Fibroblast of skin of scalp (primary cell): ENCODE measurements at places on chromosomes 1 and 21.

- DNase-seq: peak; percentile 78
Observed at GRCh38 chr21:45974073-45975019, 7.2 kb upstream of the COL6A1 start.

DNA sequence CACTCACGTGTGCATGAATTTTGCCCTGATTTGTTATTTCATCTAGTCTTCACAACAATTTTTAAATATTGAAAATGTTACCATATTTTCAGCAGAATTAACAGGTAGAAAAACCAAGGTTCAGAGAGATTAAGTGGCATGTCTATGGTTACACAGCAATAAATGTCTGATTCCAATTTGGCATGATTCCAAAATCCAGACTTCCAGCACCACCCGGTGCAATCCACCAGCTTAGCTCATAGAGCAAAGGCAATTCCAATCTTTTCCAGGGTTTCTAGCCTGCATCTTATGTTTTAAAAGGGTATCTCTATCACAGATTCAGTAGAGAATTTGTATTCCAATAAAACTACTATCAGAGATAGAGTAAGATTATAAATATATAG, 161.8 kb downstream of the TPR start:
- no peak for DNase-seq

GRCh38 chr21:28776251-28776650, 216.4 kb downstream of the LTN1 start:
- DNase-seq: peak; percentile 85

- no peak for DNase-seq
Observed at GRCh38 chr1:40980068-40980452, 564 bp downstream of the CTPS1 start.

DNA sequence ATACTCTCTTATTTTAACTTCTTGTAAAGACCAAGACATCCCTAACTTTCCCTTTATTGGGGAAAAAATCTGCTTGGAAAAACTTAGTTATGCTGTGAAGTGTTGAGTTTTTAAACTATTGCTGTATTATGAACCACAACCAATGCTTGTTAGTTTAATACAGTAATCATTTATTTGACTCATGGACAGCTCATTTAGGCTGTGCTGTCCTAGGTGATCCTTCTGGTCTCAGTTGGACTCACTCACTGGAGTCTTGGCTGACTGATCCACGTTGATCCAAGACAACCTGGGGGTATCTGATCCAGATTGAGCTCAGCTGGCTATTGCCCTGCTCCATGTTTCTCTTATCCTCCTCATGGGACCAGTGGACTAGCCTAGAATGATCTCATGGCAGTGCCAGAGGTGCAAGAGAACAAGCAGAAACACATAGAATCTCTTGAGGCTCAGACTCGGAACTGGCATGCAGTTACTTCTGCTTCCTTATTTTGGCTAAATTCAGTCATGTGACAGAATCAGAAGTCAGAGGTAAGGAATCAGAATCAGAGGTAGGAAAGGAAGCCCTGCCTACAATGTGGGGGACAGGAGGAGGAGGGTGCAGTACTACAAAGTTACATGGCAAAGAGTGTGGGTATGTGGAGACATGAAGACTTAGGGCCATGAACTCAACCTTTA, 156.5 kb downstream of the FGGY start:
- no peak for DNase-seq

- peak; percentile 22 for DNase-seq
Observed at GRCh38 chr1:183287191-183287675, 101.2 kb downstream of the LAMC2 start.

- DNase-seq: no peak
Observed at GRCh38 chr1:19321071-19321470, 8.9 kb downstream of the SLC66A1 start.

GRCh38 chr1:71557138-71557537, 476.3 kb upstream of the ZRANB2 start:
- no peak for DNase-seq

- peak; percentile 25 for DNase-seq
Observed at GRCh38 chr1:108570128-108570527, 10.2 kb downstream of the EEIG2 start.

DNA sequence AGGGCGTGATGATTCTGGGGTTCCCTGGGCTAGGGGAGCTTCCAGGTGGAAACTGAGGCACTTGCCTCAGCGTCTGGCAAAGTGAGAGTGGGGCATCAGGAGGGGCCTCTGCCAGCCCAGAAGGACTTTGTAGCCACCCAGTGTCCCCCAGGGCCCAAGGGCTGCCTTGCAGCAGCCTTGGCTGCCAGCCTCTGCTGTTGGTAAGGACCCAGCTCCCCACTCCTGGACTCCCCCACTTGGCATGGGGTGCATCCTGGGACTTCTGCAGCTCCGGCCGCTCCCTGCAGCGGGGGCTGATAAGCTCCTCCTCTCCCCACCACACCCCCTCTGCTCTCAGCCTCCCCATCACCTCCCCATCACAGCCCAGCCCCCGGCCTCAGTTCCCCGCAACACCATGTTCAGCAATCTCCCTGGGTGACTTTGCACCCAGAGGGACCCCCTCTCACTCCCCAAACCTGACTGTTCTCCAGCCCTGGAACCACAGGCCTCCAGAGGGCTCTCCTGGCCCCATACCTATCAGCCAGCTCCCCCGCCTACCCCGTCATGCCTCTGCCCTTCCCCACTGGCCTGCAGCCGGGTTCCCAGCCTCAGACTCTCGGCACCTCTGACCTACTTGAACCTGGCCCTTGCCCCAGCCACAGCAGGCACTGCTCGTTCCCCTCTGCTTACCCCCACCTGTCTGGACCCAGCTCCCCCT, 113.0 kb downstream of the CRYAA start:
- DNase-seq: no peak

- no peak for DNase-seq
Observed at GRCh38 chr1:2411801-2412394, 466 bp downstream of the PEX10 start.

DNA sequence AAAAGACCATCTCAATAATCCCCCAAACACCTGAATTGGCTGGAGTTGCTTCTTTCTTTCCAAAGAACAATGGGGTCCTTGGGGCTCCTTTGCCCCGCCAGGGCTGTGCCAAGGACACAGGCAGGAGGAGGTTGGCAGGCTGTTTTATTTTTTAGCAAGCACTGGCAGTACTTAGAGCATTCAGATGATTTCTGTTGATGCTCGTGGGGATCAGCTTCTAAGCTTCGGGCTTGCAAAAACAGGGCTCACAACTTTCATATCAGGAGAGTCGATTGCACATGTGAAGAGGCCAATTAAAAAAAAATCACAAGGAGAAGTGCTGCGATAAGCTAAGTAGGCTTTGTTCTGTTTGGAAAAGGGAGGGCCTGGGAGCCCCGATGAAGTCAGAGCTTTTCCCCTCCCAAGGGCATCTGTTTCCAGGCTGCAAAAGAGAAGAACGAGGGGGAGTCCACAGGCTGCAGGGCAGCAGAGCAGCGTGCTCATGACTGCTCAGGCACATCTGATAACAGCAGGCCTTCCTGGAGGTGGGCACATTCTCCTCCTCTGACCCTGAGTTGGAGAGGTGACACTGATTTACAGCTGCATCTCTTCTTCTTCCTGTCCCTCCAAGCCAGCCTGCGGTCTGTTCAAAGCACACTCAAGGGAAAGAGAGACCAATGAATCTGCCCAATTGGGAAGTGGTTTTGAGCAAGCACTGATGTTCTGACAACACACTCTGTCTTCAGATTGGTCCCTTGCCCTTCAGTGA, 27.3 kb upstream of the BCAR3 start:
- no peak for DNase-seq

DNA sequence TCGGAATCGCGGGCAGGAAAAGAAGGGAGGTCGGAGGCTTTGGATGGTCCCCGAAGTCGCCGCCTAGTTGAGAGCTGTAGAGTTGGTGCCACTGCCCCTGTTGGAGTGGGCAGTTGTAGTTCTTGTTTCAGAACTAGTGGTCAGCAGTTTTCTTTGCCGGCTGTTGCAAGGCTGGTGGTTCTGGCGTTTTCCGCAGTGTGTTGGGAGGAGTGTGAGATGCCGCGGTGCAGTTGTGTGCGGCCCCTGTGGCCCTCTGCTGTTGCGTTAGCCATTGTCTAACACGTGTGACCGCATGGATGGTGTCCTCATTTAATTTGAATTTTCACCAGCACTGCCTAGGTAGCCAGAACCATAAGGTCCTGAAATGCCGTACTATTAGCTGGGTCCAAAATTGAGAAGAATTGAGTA, 1.4 kb downstream of the ARF1 start:
- DNase-seq: no peak

DNA sequence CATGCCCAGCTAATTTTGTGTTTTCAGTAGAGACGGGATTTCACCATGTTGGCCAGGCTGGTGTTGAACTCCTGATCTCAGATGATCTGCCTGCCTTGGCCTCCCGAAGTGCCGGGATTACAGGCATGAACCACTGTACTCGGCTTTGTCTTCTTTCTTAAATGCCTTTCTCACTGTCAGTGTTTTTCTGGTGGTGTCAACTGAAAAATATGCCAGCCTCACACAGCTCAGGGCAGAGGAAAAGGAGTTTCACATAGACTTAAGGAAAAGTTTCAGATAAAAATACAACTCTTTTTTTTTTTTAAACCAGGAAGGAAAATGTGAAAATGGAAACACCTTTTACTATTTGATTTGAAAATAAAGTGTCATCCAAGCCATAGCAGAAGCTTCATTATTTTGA, 4.6 kb upstream of the MAB21L3 start:
- DNase-seq: peak; percentile 45

DNA sequence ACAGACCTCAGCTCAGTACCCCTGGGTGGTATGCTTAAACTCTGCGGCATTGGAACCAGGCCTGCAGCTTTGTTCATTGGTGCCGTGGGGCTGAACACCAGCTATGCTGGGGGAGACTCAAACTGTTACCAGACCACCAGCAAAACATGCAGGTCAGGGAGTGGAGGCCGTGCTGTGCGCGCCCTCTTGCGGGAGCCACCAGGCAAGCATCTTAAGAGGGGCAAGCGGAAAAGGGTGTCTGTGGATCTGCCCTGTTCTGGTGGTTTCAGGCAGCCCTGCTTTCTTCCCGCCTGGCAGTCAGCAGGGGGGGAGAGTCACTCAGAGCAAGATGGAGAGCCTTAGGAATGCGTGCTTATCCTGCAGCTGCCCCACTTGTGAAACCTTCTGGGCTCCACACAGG, 276.9 kb upstream of the ZRANB2 start:
- DNase-seq: no peak

DNA sequence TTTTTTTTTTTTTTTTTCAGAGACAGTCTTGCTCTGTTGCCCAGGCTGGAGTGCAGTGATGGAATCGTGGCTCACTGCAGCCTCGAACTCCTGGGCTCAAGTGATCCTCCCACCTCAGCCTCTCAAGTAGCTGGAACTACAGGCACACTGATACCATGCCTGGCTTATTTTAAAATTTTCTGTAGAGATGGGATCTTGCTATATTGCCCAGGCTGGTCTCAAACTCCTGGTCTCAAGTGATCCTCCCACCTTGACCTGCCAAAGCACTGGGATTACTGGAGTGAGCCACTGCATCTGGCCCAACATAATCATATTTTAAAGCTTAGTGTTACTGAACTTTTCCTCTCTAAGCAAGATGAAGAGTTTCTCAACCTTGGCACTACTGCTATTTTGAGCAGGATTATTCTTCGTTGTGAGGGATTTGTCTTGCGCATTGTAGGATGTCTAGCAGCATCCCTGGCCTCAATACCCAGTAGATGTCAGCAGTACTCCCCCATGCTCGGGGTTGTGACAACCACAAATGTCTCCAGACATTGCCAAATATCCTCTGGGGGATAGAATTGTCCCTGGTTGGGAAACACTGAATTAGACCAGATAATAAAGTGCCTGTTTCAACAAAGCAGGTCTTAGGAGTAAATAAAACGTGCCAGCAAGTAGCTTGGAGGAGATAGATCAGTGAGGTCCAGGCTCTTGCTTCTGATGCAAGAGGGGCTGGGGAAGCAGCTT, 15.1 kb upstream of the THRAP3 start:
- no peak for DNase-seq

DNA sequence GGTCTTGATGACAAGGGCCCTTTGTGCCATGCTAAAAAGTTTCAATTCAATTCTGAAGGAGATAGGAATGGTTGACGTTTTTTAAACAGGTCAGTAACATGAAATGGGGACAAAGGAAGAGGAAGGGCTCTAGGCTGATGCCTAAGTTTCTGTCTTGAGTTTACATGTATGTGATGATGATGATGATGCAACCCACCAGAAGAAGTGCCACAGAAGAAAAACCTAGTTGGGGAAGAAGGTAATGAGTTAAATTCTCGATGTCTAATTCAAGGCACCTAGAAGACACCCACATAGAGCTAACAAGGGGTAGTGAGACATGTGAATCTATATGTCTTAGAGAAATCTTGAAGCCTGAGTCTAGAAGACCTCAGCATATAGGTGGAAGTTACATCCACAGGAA, 44.4 kb upstream of the ATP1A1 start:
- no peak for DNase-seq

DNA sequence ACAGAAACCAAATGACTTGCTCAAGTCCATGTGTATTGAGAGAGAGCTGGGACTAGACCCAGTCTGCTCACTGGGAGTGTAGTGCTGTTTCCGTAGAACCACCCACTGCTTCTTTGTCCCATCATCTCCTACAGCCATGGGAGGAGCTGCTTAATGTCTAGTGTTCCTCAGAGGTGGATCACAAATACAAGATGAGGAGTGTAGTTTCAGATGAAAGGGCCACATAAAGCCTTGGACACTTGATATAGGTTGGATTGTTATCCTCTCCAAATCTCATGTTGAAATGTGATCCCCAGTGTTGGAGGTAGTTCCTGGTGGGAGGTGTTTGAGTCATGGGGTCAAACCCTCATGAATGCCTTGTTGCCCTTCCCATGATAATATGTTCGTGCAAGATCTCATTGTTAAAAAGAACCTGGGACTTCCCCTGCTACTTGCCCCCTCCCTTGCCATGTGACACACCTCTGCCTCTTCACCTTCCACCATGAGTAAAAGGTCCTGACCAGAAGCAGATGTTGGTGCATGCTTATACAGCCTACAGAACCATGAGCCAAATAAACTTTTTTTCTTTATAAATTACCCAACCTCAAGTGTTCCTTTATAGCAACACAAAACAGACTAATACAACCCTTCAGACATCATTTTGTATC, 127.5 kb upstream of the DNAH14 start:
- DNase-seq: no peak

DNA sequence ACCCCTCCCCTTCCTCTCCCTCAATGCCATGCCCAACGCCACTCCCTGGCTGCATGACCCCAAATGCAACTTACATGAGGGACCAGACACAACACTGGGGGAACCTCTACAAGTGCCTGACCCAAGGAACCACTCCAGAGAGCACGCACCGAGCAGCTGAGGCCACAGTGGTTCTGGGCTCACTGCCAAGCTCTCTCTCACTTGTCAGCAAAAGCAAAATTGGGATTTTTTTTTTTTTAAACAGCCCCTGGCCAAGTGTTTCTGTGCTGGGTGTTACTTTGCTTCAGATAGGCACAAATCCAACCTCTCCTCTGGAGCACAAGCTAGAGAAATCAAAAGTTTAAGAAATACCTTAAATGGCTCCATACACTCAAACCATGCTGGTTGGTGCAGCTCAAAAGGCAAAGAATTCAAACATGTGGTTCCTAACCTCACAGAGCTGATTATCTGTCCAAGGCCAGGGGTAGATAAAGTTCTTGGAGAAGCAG, 363.0 kb downstream of the SETD4 start:
- peak; percentile 67 for DNase-seq

DNA sequence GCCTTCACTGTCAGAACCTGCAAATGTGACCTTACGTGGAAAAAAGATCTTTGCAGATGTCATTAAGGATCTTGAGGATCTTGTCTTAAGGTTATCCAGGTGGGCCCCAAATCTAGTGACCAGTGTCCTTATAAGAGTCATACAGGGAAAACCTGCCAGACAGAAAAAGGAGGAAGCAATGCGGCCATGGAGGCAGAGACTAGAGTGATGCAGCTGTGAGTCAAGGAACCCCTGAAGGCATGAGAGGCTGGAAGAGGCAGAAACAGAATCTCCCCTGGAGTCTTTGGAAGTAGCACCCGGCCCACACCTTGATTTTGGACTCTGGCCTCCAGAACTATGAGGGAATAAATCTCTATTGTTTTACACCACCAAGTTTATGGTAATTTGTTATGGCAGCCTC, 36.5 kb upstream of the DNASE2B start:
- DNase-seq: no peak
